ENCODE measurements at places on chromosomes 4 and X. TPM values are rescaled to one million over a fixed set of nuclear protein-coding genes. Genes with fewer than 3 reads are reported as not detected.

DNA sequence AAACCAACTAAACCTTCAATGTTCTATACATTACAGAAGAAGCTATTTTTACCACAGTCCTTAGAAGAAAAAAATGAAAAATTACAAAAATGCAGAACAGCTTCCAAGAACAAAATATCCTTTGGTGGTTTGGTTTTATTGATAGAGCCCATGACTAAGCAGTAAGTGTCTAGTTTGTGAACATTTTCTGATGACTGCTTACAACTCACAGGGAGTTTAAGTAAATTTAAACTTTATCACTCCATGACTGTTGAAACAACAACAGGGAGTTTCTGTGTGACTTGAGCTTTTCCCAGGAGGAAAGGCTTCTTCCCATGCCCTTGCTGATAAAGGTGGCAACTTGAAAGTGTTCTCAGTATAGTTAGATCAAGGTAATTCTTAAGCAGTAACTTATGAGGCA, 2.9 kb downstream of the PF4 start:
- no peak overlapping the region for H3K4me3 ChIP-seq
- H3K27ac ChIP-seq: no peak overlapping the region
- no peak for DNase-seq

GRCh38 chr4:4641661-4642495, 100.0 kb upstream of the STX18 start:
- H3K27ac ChIP-seq: no peak overlapping the region
- no peaks in the 10 kb centered on the region for H3K36me3 ChIP-seq
- DNase-seq: no peak
- no peaks in the 10 kb centered on the region for H3K27me3 ChIP-seq
- no peak overlapping the region for H3K4me3 ChIP-seq
- H3K4me1 ChIP-seq: no peaks in the 10 kb centered on the region

DNA sequence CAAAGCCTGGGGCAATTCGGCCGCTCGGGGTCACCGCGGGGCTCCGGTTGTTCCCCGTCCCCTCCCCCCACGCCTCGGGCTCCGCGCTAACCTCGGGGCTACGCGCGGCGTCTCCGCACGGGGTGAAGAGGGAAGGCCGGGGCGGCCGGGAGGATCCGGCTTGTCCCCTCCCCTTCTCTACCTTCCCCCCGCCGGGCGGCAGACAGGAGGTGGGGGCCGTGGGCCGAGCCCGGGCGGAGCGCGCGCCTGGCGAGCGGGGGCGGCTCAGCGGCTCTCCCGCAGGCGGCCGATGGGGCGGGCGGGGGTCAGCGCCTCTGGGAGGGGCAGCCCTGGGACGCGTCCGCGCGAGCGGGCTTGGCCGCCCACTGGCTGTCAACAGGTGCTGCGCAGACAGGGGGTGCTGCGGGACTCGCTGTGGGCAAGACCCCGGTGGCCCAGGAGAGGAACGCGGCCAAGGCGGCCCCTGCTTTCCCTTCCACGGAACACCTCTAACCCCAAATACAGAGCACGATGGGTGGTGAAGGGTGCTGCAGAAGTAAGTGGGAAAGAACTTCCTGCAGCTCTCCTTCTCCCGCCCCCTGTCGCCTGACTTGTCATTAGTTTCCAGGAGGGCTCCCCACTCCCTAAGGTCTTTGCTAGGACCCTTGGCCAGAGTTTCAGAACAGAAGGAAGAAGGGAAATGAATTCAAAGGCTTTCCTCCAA, at the start of gene PDGFC:
Gene PDGFC, minus strand, starts transcription at position 124 of the 703 bp plus-strand sequence. CDS start 896 bp downstream, outside the sequence.
- peak within 1 kb of the TSS; percentile 61 for H3K4me3 ChIP-seq
- DNase-seq: peak; percentile 90
- H3K27me3 ChIP-seq: no peaks in the 10 kb centered on the region

- H3K27me3 ChIP-seq: no peaks in the 10 kb centered on the region
- H3K4me3 ChIP-seq: no peak overlapping the region
- DNase-seq: no peak
- no peak overlapping the region for H3K27ac ChIP-seq
- no peaks in the 10 kb centered on the region for H3K36me3 ChIP-seq
- H3K4me1 ChIP-seq: no peaks in the 10 kb centered on the region
Measured at GRCh38 chr4:171524903-171525302, 288.3 kb upstream of the GALNTL6 start.

- H3K27me3 ChIP-seq: no peaks in the 10 kb centered on the region
- DNase-seq: no peak
- H3K4me3 ChIP-seq: no peak overlapping the region
Measured at GRCh38 chrX:79176028-79176427, 31.5 kb downstream of the GPR174 start.

GRCh38 chr4:138595731-138596460, 353.7 kb upstream of the SLC7A11 start:
- H3K4me1 ChIP-seq: peaks cover 17% of the 10 kb centered on the region
- H3K4me3 ChIP-seq: no peak overlapping the region
- H3K36me3 ChIP-seq: no peaks in the 10 kb centered on the region
- H3K27me3 ChIP-seq: no peaks in the 10 kb centered on the region
- no peak for DNase-seq

DNA sequence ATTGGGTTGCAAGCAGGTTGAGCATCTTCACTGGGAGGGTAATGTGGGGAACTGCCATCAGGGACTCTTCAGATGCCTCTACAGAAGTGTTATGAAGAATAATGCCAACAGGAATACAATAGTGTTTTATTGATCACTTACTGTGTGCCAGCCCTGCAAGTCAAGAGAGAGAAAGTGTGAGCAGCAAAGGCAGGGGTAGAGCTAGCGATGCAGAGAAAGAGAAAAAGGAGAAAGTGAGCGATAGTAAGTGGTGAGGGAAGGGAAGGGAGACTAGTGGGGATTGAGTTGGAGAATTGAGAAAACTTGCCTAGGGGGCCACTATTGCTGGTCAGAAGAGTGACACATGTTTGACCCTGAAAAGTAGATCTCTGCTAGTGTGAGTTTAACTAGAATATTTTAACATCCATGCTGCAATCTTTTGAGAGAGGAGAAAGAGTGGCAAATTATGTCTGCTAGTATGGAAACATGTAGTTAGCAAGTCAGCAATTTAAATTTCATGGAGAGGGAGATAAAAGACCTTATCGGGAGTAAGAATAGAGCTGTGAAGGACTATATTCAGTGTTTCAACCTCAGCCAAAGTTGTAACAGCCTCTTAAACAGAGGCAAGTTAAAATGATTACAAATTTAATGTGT, 12.2 kb downstream of the AFF1 start:
- H3K27ac ChIP-seq: no peak overlapping the region
- H3K4me1 ChIP-seq: peaks cover 19% of the 10 kb centered on the region
- no peak overlapping the region for H3K4me3 ChIP-seq
- H3K27me3 ChIP-seq: no peaks in the 10 kb centered on the region
- no peaks in the 10 kb centered on the region for H3K36me3 ChIP-seq

GRCh38 chr4:98573791-98574190, 84.6 kb downstream of the TSPAN5 start:
- no peaks in the 10 kb centered on the region for H3K4me1 ChIP-seq
- H3K4me3 ChIP-seq: no peak overlapping the region
- no peak for DNase-seq
- H3K27ac ChIP-seq: no peak overlapping the region

DNA sequence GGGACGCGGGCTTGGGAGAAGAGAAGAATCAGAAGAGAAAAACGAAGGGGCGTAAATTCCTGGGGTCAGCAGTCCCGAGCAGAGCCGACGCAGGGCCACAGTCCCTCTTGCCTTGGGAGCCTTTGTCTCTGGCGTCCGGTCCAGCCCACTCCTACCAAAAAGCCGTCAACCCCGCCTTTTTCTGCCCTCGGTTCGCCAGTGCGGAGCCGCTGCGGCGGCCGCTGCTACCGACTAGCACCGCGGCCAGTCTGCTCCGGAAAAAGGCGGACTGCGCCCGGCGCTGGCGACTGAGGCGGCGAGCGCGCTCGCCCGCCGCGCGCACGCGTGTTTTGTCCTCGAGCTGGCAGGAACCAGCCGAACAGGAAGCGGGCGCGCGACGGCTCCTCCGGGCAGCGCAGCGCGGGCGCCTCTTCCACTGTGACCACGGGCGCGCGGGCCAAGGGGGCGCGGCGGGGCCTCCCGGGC, 502 bp downstream of the HNRNPDL start:
- H3K36me3 ChIP-seq: peaks cover 15% of the 10 kb centered on the region
- no peak for DNase-seq
- H3K4me1 ChIP-seq: peaks cover 16% of the 10 kb centered on the region
- peak overlapping the region; percentile 96 for H3K27ac ChIP-seq
- no peaks in the 10 kb centered on the region for H3K27me3 ChIP-seq

DNA sequence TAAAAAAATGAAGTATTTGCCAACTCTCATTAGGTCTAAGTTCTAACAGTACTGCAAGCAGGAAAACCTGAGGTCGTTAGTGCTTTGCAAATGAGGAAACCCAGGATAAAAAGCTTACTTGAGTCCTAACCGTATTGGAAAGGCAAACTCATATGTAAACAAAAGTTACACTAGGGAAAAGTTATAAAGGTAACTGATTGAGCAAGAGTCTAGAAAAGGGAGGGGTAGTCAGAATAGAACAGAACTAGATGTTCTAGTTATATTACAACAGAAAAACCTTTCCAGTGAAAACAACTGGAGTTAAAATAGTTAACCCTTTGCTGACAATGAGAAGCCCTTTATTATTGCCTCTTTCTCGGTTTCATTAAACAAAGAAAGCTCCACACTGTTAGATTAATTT, 66.4 kb upstream of the MAOA start:
- peaks cover 10% of the 10 kb centered on the region for H3K4me1 ChIP-seq
- H3K36me3 ChIP-seq: no peaks in the 10 kb centered on the region
- peak overlapping the region; percentile 47 for H3K27ac ChIP-seq
- DNase-seq: no peak
- no peaks in the 10 kb centered on the region for H3K27me3 ChIP-seq

DNA sequence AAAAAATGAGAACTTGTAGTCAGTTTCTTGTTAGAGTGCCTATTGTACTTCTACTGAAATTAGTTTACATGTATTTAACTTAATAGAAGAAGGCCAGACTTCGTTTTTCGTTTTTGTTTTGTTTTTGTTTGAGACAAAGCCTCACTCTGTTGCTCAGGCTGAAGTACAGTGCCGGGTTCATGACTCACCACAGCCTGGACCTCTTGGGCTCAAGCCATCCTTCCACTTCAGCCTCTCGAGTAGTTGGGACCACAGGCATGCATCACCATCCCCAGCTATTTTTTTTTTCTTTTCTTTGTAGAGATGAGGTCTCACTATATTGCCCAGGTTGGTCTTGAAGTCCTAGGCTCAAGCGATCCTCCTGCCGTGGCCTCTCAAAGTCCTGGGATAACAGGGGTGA, 793.9 kb downstream of the ADGRL3 start:
- H3K36me3 ChIP-seq: no peaks in the 10 kb centered on the region
- H3K27ac ChIP-seq: no peak overlapping the region
- H3K27me3 ChIP-seq: no peaks in the 10 kb centered on the region
- DNase-seq: no peak
- no peaks in the 10 kb centered on the region for H3K4me1 ChIP-seq

GRCh38 chr4:55807556-55807955, 12.0 kb upstream of the EXOC1L start:
- H3K36me3 ChIP-seq: no peaks in the 10 kb centered on the region
- H3K27ac ChIP-seq: no peak overlapping the region
- H3K4me3 ChIP-seq: no peak overlapping the region

- no peaks in the 10 kb centered on the region for H3K36me3 ChIP-seq
- peak overlapping the region; percentile 16 for H3K4me3 ChIP-seq
- H3K4me1 ChIP-seq: no peaks in the 10 kb centered on the region
- DNase-seq: peak; percentile 46
- H3K27me3 ChIP-seq: no peaks in the 10 kb centered on the region
Measured at GRCh38 chr4:130563185-130563888, 1467.4 kb downstream of the C4orf33 start.

DNA sequence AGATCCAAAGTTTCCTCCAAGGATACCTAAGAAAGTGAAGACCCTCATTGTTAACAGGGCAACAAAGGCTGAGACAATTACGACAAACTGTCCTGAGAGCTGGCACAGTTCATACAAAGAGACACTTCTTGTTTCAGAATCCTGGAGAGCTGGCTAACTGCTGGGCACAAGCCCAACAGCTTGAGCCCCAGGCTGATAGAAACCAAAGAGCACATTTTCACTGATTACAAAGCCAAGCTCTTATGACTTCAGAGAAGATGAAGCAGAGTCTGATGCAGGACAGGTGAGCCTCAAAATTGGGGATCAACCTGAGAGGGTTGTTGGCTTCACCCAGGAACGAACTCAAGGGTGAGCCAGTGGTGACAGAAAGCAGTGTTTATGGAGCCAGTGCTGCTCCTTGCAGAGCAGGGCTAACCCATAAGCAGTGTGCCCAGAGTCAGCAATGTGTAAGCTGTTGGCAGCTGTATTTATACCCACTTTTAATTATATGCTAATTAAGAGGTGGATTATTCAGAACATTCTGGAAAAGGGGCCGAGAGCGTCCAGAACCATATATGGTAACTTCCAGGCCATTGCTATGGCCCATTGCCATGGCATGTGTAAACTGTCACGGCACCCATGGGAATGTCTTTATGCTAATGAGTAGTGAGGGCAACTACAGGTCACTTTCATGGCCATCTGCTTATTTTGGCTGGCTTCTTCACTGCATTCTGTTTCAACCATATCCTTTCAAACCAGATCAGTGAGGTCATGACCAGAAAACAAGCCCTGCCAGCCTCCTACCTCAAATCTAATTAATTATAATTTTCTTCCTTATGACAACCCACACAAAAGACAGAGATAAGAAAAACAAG, 183.7 kb downstream of the EVC2 start:
- DNase-seq: peak; percentile 30
- H3K36me3 ChIP-seq: no peaks in the 10 kb centered on the region
- H3K27me3 ChIP-seq: no peaks in the 10 kb centered on the region
- no peak overlapping the region for H3K27ac ChIP-seq
- no peaks in the 10 kb centered on the region for H3K4me1 ChIP-seq

GRCh38 chrX:10121787-10122186, 35.0 kb upstream of the CLCN4 start:
- DNase-seq: no peak
- H3K4me1 ChIP-seq: no peaks in the 10 kb centered on the region
- no peaks in the 10 kb centered on the region for H3K27me3 ChIP-seq
- H3K27ac ChIP-seq: no peak overlapping the region
- H3K4me3 ChIP-seq: no peak overlapping the region

DNA sequence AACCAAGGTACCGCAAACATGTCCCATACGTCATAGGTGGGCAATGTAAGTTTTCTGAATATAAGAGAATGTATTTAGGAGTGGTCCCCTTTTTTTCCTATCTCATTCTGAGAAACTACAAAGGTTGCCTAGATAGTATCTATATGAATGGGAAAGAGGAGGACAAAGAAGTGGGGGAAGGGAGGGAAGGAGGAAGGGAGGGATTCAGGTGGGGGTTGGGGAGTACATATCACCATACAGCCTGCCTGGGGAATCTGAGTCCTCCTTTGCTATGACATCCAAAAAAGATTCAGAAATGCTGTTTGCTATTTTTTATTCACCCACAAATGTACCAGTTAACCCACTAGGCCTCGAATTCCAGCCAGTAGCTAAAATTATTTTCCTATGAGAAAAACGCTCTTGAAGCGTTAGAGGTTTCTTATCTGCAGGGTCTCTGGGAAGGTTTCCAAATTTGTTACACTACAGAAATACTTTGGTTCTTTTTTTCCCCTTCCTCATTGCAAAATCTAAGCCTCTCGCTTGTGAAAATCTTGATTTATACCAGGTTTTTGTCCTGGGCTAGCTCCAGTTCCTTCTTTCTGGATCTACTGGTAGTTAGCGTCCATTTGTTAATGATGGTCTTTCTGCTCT, 212.9 kb downstream of the NSUN7 start:
- no peak for DNase-seq
- no peak overlapping the region for H3K4me3 ChIP-seq
- H3K36me3 ChIP-seq: no peaks in the 10 kb centered on the region
- H3K27me3 ChIP-seq: no peaks in the 10 kb centered on the region
- H3K4me1 ChIP-seq: no peaks in the 10 kb centered on the region

PPEF2 gene
- total RNA-seq: not detected

CABS1 gene
- total RNA-seq: not detected

STAP1 gene
- 0.29 TPM for total RNA-seq

PARM1 gene
- 27.5 TPM for total RNA-seq

CITED1 gene
- 1.3 TPM for total RNA-seq

EFHC2 gene
- total RNA-seq: 0.12 TPM

DOK7 gene
- total RNA-seq: 5.1 TPM

CPLX1 gene
- total RNA-seq: 0.51 TPM

SLC9B1 gene
- 0.47 TPM for total RNA-seq
